ENCODE measurements at places on chromosomes 6 and 20.

DNA sequence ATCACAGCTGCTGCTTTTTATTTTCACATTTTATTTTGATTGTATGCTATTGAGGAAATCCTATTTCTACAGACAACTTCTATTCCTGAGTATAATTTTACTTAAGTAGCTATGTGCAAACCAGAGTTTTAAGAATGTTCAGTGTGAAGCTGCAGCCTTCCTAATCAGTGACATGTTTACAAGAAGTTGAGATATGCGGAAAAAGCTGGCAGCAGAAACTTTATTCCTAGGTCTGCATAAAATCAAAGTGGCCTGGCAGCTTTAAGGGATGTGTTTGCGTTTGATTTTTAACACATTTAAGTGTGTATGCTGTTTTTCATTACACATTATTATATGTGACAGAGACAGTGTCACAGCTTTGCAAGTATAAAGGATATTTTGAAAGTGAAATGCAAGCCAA is 26.3 kb downstream of the MAPK14 start:
- DNase-seq, result no peak

GRCh38 chr6:130893277-130893676 is 66.1 kb downstream of the SMLR1 start:
- DNase-seq, result no peak

DNA sequence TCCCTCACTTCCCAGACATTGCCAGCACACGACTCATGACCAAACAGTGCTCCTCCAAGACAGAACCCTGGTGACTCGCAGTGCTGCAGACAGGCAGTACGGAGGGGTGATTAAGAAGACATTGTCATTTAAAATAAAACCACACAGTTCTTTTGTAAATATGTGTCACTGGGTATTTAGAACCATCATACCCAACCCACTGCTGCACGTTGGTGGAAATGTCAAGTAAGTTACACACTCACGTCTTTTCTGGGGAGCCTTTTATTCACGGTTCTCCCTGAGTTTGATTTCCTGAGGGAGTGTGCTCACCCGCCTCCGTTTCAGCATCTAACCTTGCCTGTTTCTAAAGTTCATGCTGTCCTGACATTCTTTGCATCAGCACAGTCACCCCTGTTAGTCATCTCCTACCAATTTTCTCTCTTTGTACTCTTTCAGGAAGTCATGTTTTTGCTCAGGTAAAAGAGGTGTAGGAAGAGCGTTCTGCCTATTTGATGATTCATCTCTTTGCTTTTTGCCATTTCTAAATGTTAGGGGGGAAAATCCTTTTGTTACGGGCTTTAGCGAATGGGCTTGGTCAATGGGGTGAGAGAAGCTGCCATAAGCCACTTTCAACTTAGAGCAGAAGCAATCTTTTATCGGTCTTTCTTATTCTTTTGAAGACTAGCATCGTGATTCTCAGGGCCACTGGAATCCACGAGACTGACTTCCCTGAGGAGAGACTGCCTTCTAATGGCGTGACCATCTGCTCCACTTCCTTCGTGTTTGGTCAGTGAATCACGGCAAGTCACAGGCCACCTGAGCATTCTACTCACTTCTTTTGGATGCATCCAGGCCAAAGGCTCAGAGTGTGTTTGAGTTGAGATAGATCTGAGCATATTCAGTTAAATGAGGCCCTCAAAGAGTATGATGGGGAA is 512.8 kb upstream of the JARID2 start:
- peak; percentile 38 for DNase-seq

DNA sequence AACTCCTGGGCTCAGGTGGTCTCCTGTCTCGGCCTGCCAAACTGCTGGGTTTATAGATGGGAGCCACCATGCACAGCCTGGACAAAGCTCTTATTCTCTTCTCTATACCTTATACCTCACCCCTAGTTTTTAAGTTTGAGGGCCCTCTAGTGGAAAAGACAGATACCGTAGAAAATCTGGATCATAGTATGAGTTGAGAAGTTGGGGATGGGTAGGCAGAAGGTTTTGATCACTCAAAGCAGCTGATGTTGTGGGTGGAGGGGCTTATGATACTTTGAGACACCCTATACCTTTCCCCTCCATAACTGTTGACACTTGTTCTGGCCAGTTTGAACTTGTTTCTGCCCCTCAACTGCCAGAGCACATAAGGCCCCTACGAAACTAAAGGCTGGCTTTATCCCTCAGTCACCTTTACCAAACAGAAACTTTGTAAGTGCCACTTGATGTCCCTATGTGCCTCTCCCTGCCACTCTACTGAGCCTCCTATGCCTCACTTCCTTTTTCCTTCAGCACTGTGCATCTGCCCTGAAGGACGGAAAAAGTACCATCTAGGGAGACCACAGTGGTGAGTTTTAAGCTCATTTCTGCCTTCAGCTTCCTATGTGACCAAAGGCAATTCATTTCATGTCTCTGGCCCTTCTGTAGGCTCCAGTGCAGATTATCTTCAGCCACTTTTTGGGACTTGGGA is 28.6 kb downstream of the RALY start:
- DNase-seq, result peak; percentile 12

- no peak for DNase-seq
Measured at GRCh38 chr6:75029333-75029732, 176.5 kb downstream of the COL12A1 start.

DNA sequence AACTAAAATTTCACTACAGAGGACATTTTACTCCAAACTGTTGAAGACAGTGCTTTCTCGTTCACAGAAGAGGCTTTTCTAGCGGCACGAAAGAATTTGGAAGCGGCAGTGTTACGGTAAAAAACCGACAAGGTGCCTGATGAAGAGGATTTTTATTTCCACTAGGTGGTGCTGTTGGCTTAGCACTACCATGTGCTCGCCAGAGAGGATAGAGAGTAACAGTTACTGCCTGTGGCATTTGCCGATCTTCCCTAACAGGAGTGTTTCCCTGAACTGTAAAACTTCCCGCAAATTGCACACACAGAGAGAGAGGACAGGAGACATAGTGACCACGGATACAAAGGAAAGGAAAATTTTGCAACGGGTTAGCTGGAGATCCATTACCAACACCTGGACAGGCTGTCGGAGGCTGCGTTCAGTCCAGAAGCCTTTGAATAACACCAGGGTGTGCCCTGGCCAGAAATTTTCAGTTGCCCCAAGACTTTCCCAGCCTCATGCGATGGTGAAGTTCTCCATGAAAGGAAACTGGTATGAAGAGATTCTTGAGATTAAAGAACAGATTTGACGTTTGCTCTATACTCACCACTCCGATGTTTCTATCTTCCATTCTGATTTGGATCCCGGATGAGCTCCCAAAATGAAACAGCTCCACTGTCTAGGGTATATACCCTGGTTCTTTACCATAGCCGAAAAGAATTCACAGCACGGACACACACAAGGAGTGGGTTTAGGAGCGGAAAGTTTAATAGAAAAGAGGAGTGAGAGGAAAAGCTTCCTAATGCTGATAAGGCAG is 48.1 kb downstream of the HLA-DPB1 start:
- peak; percentile 48 for DNase-seq

Measured in LoVo (cell line).